ENCODE measurements at places on chromosomes 13 and 19.

DNA sequence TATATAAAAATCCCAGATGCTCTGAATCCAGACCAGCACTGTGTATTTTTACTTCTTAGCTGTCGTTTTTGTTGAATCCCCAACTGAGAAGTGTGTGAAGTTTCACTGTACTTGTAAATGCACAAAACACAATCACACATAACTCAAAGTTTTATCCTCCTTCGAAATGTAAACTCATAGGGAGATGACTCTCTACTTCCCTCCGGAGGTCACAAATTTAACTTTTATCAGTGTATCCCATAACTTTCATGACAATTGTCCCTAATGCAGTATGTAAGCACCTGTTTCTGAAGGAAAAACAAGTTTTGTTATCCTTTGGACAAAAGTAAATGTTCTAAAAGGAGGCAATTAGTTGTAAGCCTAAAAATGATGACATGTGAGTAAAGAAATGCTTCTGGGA is 665.0 kb upstream of the SLITRK6 start:
- no peak for DNase-seq

DNA sequence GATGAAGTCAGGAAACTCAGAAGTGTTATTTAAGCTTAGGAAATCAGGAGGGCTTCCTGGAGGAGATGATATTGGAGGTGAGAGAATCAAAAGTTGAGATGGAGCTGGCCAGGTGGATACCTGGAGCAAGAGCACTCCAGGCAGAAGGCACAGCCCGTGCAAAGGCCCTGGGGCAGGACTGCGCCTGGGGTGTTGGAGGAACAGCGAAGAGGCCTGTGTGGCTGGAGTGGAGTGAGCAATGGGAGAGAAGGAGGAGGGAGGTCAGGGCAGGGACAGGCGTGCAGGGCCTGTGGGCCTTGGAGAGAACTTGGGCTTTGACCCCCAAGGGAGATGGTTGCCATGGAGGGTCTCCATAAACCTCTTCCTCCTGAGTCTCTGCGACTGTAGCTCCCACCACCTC is 42.1 kb downstream of the ZNRF4 start:
- no peak for DNase-seq

DNA sequence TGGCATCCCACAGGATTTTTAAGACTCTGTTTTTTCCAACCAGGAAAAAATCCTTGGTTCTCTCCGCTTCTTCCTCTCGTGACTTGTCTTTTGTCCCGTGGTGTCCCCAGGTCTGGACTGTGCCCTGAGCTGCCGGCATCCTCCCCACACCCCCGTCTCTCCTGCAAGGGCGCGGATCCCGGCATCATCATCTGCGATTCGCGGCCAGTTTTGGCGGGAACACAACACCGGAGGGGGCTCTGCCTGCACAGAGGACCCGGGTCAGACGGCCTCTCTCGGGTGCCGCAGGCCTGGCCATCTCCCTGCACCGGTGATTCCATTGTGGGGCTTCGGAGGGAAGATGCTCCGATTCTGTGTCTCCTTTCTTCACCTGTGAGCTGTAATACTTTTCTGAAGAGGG is 18.8 kb upstream of the GAS6 start:
- no peak for DNase-seq

- no peak for DNase-seq
Measured at GRCh38 chr13:98847780-98848179, 95.3 kb upstream of the SLC15A1 start.

DNA sequence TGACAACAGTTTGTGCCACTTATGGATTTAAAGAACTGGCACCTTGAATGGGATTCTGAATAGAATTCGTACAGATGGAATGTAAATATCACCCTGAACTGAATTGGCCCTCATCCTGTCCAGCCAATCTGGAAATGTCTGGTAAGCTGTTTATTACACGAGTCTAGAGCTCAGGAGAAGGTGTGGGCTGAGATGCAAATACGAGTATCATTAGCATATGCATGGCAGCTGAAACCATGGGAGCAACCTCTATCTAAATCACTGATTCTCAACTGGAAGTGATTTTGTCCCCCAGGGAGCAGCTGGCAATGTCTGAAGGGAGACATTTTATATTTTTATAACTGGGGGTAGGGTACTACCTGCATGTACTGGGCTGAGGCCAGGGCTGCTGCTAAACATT is 15.6 kb upstream of the VWA8 start:
- no peak for DNase-seq

All from nucleus accumbens (tissue), 56 donors.